ENCODE measurements at places on chromosomes 5 and 9.
A peak's percentile ranks its signal among the peaks of the same experiment; 100 is the strongest.

DNA sequence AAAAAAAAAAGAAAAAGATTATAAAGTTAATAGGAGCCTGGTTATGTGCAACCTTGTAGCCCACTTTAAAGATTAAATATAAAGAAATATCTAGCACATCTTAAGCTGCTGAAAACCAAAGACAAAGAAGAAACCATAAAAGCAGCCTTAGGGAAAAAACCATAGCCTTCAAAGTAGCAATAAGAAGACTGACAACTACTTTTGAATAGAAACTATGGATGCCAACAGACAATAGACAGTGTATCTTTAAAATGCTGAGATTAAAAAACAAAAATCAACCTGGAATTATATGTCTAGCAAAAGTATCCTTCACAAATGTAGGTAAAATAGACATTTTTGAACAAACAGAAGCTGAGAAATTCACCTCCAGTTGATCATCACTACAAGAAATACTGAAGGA lies 3.4 kb upstream of the KIF12 start:
- DNase-seq, result no peak

DNA sequence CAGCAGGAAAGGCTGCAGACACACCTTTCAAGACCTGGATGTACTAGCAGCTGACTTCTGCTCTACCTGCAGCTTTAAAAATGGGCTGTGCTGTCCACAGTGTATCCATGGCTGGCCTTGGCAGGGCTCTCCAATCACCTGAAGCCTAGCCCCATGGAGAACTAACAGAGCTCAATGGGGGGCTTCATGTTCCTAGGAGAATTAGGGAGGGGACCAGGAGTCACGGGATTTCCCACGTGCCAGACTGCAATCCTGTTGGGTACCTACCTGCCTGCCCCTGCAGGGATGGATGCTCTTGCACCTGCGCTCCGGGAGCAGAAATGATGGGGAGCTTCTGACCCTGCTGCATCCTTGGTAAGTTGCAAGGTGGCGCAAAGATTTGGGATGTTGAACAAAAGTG lies 462.1 kb downstream of the ICE1 start:
- DNase-seq, result no peak

GRCh38 chr9:78253285-78253684 lies 17.4 kb downstream of the CEP78 start:
- DNase-seq, result no peak

DNA sequence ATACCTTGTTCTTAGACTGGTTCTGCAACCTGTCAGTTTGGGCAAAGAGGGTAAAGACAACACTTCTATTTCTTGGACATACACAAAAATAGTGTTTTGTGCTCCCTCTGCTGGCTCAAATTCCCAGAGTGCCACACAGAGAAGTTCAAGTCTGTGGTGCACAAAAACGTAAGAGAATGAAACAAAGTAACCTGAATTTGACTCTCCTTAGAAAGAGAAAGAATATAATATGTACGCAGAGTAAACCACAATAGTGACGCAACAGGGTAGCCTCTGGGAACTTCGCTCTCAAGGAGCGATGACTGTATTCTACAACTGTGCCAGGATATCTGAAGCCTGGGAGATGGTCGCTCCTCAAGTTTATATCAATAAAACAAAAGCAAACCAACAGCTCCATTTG lies 18.5 kb downstream of the DDX31 start:
- no peak for DNase-seq

DNA sequence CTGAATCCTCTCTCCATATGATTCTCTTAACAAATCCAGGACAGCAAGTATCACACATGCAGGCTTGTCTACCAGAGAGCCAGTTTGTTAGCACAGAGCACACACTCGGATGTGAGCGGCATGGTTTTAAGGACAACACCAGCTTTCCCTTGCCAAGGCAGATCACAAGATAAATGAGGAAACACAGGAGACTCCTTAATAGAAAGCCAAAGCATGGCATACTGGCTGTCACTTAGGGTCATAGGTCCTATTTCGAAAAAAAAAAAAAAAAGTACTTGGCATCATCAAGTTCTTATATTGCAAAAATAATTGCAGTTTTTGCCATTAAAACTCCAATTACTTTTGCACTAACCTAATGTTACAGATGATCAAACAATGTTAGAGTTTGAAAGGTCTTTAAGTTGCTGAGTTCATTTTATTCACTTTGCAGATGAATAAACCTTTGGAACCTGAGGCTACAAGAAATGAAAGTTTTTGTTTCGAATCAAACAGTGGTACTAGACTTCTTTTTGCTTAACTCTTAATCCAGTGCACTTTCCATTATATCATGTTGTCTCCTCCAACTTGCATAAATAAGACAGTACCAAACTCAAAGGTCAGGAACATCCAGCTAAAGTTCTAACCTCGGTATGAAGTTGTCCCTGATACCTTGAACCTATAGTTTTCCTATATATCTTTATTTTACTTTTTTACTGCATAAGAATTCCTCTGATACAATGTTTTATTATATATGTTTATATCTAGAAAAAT lies 138.5 kb downstream of the MPDZ start:
- DNase-seq, result no peak

GRCh38 chr5:170741801-170742200 lies 41.7 kb upstream of the GABRP start:
- no peak for DNase-seq

GRCh38 chr5:133402775-133403174 lies 209.6 kb downstream of the FSTL4 start:
- DNase-seq, result no peak

DNA sequence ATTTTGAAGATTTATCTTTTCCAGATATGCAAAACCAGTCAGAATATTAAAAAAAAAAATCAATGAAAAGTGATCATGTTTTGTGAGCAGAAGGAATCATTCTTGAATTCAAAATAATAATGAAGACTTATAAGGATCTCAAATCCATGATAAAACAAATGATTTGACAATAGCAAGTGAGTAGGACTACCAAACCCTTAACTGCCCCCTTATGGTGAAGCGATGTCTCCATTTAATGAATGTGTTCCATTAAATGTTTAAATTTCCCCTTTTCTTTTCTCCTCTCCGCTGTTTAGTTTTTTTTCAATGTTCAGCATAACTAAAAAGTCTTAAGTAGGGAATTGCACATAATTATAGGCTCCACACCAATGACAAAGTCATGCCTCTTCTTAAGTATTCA lies 12.2 kb upstream of the MARCHF3 start:
- no peak for DNase-seq

DNA sequence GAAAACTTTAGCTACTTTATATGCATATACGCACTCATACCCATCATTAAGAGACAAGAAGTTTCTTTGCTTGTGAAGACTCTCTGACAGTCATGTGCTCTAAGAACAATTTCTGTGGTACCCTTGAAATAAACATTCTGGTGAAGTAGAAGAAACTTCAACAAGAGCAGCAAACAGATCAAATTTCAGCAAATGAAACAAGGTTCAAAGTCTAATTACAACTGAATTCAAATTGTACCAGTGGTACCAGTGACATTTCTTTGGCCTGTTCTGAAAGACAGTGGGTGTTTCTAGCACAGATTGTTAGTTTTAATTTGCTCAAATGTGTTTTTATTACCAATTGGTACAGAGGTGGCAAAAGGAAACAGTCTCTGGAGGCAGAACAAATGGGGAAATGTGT lies 391.0 kb downstream of the CHSY3 start:
- no peak for DNase-seq

- DNase-seq, result no peak
These were observed 112.8 kb downstream of the MVB12B start for GRCh38 chr9:126439402-126439765.

DNA sequence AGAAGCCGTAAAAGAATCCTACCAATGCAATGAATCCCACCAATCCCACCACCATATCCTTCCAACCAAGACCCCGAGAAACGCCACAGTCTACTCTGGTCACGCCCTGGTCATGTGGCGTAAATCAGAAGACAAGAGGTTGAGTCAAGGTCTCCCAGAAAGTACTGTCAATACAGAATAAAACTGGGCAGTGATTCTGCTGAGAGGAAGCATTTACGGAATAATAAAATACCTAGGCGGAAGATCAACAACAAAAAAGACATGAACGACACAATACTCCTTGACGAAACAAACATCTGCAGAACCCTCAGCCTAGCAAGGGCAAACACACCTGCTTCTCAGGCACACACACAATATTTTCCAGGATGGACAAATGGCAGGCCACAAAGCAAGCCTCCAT lies 62.8 kb downstream of the GOLM1 start:
- no peak for DNase-seq

DNA sequence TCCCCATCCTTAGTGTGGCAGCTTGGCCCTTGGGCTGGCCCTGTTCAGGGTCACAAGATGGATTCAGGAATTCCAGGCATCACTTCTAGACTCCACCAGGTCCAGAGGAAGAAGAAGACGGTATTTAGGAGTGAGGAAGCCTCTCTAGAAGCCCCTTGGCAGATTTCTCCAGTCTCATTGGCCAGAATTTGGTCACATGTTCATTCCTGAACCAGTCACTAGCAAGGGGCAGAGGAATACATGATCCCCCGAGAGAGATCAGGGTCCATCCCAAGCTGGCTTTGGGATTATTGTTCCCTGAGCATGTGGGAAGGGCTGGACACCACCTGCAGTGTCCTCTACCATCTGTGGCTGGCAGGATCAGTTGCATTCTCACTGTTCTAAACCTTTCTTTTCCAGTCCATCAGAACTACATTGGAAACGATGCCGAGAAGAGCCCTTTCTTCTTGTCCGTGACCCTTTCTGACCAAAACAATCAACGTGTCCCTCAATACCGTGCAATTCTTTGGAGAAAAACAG lies 48.5 kb downstream of the GARNL3 start:
- DNase-seq, result no peak

DNA sequence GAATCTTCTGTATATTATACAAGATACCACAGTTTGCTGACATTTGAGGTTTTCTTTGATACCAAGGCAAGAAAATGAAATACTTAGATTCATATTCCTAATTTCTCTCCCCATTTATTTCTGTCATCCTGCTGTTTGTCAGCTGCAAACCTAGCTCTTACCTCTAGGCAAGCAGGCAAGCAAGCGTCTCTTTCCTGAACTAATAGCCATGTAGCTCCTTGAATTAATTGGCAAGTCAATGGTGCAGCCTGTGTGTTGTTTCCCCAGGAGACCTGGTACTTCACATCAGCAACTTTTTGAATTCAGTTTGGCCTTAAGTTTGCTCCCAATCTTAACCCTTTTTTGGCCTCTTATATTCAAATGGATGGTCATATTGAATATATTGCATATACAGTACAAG lies 573.6 kb upstream of the ARRDC3 start:
- no peak for DNase-seq

DNA sequence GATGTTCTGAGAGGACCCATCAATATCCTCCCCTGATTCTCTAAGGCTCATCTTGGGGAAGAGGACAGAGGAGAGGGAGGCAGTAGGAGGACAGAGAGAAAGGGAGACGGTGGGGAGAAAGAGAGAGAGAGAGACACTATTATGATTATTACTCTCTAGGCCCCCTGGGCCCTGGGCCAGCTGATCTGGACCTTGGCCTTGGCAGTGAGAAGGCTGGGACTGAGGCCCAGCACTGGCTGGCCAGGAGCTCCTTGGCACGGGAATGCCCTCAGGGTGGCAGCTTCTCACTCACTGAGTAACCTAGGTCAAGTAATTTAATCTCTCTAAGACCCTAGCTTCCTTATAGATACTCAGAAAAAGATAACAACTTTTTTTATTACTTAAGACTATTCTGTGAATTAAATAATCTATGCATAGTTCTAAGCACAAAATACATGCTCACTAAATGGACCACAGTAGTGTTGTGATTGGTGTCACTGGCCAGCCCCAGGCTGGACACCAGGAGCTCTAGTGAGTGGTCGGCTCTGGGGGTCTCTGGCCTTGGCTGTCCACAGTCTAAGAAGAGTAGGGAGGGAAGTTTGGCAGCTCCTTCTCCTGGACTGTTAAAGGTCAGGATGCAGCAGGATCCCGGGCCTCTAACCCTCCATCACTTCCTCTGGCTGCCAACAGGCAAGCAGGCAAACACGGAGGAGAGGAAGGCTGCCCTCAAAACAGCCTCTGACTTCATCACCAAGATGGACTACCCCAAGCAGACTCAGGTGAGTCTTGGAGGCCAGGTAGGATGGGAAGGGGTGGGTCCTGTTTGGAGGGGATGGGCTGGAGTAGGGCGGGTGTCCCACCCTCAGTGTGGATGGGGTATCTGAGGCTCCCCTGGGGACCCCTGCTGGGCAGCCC lies 50.0 kb downstream of the GSN start:
- no peak for DNase-seq

GRCh38 chr5:107590686-107591085 lies 80.1 kb downstream of the EFNA5 start:
- no peak for DNase-seq

DNA sequence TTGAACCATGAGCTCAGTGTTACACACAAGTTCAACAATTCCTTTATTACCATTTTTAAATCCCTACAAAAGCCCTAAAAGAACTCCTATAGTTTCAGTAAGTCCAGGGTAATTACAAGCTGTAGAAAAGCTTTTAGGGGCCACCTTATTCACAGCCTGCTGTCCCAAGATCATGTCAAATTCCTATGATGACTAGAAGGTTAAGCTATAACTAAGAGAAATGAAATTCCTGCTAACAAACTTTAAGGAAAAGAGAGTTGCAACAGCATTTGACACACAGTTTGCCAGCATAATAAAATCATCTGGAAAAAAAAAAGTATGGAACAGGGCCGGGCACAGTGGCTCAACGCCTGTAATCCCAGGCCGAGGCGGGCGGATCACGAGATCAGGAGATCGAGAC lies 31.5 kb downstream of the TMEM245 start:
- DNase-seq, result no peak

DNA sequence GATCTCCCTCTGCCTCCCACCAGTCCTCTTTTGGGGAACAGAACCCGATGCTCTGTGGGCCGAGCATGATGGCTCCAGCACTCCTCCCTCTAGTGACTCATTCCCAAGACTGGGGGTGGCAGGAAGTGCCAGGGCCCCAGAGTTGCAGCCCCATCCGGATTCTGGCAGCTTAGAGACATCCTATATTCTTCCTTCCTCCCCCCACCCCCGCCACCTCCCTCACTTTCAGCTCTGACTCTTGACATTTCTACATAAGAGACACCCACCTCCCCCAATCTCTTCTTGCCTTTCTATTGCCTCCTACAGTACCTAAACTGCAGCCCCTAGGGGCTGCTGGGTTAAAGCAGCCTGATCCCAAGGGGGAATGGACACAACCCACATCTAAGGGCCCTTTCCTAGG lies 47.1 kb upstream of the MATR3 start:
- DNase-seq, result peak; percentile 75

DNA sequence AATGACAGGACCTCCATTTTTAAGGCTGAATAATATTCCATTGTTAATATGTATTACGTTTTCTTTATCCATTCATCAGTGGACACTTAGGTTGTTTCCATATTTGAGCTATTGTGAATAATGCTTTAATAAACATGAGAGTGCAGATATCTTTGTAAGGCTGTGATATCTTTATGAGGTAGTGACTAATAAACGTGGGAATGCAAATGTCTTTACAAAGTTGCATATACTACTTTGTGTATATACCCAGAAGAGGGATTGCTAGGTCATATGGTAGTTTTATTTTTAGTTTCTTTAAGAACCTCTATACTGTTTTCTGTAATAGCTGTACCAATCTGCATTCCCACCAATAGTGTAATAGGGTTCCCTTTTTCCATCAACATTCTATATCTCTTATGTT lies 148.7 kb downstream of the FOCAD start:
- DNase-seq, result no peak

GRCh38 chr5:107263387-107264018 lies 407.2 kb downstream of the EFNA5 start:
- DNase-seq, result no peak
